Left ventricle myocardium superior (tissue), 1 donor: ENCODE measurements at places on chromosomes 3 and 15.

- DNase-seq = no peak
Measured at GRCh38 chr15:33236841-33237509, 42.5 kb upstream of the FMN1 start.

DNA sequence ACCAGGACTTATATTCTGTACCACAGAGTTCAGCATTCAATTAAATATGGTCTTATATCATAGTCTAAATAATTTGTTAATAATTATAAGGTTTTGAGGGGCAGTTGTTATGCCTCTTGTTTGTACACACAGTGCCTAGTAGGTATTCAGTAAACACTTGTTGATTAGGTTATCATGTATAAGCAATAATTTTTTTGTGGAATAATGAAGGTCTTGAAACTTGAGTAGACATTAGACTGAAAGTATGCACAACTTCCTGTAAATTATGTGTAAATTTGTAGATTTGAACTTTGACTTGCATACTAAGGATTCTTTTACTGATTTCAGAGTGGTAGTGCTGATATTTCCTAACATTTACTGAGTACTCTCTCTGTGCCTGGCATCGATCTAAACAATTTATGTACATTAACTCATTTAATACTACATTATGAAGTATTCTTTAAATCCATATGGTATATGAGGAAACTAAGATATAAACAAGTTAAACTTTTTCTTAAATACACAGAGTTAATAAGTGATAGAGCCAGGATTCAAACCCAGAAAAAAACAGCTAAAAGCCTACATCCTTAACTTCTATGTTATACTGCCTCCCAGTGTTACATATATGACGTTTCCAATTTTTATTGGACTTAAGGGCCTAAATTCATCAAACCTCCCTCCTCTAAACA is 65.1 kb downstream of the GLCE start:
- no peak for DNase-seq

DNA sequence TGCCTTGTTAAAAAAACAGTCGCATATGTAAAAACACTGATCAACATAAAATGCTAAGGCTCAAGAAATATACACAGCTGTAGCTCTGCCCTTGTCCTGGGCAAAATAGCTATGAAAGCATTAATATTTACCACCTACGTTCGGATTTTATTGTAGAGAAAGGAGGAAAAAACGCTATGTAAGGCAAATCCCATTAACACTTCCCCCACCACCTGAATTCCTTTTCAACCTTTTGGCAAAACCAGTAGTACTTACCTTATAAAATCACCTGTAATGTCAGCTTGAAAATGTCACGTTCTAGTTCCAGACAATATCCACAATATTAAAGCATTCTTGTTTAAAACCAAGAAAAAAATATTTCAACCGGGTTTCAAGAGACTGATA is 3.6 kb downstream of the TRA2B start:
- no peak for DNase-seq

GRCh38 chr3:34024447-34025240 is 226.2 kb downstream of the PDCD6IP start:
- no peak for DNase-seq

- no peak for DNase-seq
Measured at GRCh38 chr3:116563351-116563750, 118.1 kb upstream of the LSAMP start.

DNA sequence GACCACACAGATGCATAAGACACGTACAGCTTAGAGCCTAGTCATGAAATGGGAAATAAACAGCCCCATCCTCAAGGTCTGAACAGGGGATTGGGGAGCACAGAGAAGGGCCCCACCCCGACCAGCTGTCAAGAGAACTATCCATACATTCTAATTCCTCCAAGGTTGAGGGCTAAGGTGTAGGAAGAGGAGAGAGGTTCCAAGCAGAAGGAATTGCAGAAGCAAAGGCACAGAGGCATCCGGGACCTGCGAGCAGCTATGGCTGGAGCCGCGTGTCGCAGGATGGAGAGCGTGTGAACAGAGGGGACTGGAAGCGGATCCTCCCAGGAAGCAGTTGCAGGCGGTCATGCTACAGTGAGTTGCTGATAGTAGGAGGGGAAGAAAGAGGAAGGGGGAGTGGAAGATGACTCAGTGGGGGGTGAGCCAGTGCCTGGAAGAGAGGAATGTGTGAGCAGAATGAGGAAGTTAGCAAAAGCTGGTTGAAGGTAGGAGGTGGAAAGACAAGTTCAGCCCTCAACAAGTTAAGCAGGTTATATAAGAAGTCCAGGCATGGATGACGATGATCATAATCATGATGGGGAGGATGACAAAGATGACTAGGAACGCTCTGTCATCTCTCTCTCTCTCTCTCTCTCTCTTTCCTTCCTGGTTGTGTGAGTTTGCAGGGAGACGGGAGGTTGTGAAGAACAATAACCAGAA is 89.7 kb downstream of the LIPC start:
- DNase-seq = no peak

GRCh38 chr3:190008432-190008831 is 112.3 kb downstream of the P3H2 start:
- no peak for DNase-seq

GRCh38 chr3:69560116-69560515 is 174.2 kb upstream of the FRMD4B start:
- DNase-seq = no peak

- no peak for DNase-seq
Measured at GRCh38 chr3:40096661-40097111, 212.8 kb upstream of the EIF1B start.

DNA sequence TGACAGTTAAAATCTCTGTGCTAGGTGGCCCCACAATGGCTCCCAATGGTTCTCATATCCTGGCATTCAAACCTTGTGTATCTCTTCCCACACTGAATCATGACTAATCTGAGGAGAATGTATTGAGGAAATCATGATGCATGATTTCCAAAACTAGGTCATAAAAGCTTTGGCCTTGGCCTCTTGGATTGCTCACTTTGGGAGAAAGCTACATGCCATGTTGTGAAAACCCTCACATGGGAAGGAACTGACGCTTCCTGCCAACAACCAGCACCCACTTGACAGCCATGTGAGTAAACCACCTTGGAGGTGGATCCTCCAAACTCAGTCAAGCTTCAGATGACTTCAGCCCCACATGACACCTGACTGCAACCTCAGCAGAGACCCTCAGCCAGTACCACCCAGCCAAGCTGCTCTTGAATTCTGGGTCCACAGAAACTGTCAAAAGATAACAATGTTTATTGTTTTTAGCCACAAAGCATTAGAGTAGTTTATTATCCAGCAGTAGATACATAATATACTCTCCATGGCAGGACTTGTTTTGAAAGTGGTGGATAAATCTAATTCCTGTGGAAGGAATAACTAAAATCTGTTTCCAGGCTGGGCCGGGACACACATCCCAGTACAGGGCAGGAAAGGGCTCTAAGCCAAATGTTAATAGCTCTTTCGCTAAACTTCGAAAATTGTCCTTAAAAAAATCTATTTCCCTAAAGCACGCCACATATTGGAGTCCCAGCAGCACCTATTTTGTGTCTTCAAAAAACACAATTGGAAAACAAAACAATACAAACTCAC is 1.0 kb upstream of the ZNF620 start:
- DNase-seq = no peak

DNA sequence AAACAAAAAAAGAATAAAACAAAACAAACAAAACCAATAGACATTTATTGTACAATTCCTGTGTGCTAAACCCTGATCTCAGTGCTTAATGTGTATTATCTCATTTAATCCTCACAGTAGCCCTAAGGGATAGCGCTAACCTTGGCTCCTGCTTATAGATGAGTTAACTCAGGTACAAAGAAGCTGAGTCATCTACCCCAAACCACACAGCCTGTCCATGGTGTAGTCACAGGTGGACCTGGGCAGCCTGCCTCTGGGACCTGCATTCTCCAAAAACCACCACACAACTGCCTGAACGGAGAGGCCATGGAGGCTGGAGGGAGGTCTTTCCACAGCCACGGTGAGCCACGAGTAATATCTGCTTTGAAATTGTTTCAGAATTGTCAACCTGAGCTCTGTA is 5.5 kb upstream of the CLN6 start:
- DNase-seq = no peak

- DNase-seq = no peak
Measured at GRCh38 chr3:98540346-98540745, 8.6 kb downstream of the GPR15 start.

GRCh38 chr15:60154764-60155325 is 150.7 kb downstream of the FOXB1 start:
- no peak for DNase-seq

DNA sequence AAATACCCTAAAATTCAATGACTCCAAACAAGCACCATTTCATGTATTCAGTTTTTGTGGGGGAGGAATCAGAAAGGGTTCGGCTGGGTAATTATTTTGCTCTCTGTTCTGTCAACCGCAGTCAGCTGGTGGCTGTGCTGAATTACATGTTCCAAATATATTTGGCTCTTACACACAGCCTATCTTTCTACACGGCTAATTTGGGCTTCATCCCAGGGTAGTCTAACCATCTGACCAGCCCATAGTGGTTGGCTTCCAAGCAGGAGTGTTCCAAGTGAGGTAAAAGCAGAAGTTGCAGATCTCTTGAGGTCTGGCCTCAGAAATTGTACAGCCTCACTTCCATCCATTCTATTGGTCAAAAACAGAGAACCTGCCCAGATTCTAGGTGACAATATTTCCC is 760.8 kb upstream of the SEMA6D start:
- peak; percentile 40 for DNase-seq

- peak; percentile 29 for DNase-seq
Measured at GRCh38 chr15:69876064-69876940, 221.4 kb downstream of the TLE3 start.

DNA sequence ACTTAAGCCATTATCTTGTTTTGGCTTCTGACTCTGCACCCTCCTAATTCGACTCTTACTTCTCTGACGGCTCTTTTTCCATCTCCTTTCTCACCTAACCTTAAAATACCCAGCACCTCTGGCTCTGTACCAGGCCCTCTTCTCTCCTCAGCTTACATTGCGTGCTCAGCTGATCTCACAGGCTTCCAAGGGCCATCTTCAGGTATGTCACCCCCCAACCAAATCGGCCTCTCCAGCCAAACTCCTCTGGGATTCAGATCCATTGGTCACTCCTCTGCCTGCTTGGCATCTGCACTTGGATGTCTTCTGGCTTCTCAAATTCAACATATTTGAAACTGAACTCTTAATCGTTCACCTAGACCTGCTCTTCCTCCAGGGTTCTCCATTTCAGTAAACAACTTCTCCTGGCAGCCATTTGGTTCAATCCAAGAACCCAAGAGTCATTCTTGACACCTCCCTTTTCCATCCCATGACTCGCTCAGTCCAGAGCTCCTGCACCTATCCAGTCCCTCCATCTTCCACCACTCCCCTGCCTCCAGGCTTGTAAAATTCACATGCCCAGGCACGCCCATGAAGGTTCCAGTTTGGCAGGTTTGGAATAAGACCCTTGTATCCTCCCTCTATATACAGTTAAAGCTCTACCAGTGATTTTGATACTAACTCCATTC is 35.2 kb upstream of the SLC41A3 start:
- DNase-seq = no peak

GRCh38 chr3:159766563-159767185 is 222.0 kb upstream of the IL12A start:
- no peak for DNase-seq

GRCh38 chr3:12222775-12223485 is 64.2 kb upstream of the TIMP4 start:
- no peak for DNase-seq

DNA sequence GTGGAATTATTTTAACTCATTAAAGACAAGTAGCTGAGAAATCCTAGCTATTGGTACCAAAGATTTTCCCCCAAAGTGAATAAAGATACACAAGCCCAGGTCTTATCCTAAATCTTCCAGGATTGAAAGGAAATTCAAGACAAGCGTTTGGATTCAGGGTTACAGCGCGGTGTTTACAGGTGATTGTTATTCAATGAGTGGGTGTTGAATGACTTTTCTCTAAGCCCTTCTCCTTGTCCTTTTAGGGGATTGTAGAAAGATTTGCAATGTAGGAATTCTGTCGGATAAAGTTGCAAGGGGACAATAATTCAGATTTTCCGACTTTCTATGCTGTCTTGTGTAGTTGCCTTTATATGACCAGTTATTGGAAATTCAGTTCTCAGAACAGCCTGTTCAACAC is 57.2 kb downstream of the USP13 start:
- no peak for DNase-seq

DNA sequence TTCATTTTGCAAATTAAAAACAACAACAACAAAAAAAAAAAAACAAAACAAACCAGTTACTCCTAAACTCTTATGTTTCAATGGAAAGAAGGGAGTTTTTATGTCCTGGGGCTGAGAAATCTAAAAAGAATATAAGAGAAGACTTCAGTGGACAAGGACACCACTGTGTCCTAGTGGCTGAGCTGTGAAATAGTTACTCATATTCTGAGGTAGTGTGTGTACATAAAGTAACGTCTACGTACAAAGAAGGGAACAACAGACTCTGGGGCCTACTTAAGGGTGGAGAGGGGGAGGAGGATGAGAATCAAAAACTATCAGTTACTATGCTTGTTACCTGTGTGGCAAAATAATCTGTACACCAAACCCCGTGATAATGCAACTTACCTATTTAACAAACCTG is 6.0 kb upstream of the TP53BP1 start:
- DNase-seq = no peak

GRCh38 chr15:71600237-71600636 is 210.1 kb upstream of the NR2E3 start:
- no peak for DNase-seq

DNA sequence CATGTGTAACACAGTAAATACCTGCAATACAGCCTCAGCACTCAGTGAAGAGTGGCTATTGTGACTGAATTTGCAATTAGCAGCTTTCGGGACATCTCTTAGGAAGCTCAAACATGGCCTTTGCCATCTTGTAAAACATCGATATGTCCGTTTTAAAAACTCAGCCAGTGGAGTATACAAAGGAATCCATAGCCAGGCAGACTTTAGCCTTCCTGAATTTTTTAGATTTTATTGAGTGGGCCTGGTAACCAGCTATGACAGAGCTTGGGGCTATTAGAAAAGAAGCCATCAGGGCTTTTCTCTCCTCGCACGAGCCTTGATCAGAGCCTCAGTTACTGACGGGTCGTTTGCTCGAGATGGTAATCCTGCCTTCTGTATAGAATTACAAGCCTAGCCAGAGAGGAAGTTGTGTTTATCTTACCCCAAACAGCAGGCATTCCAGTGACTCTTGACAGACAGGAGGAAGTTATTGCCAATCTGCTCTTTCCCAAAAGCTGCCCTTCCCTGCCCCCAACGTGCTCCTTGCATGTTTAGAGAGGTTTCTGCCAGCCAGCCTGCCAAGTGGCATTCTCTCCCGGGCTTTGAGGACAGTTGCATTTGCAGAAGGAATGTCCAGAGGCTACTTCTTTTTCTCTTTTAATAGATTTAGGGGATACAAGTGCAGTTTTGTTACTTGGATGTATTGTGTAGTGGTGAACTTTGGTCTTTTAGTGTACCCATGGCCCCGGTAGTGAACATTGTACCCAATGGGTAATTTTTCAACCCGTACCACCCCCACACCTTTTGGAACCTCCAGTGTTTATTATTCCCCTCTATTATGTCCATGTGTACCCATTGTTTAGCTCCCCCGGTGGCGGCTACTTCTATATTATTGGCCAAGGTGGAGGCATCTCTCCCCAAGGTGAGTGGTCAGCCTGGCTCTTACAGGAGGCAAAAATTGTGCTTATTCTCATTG is 40.6 kb downstream of the ITPR1 start:
- peak; percentile 54 for DNase-seq
